ENCODE measurements at places on chromosomes 4 and X.

DNA sequence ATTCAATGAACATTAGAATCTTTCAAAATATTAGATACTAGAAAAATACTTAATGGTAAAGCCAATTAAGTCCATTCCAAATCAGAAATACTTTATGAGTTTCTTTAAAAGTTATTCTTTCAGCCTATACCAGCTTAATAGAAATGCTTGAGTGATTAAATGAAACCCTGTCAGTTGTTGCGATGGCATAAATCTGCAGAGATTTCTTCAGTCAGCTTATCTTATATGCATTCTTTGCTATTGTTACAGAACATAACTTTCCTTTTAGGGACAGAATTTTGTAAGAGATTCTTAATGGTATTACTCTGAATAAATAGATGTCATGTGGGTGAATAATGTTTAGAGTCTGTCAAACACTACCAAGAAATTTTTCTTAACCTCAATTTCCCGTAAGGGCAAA lies 325.0 kb upstream of the HAND2 start:
- no peak for DNase-seq

- DNase-seq, result no peak
These were observed 190.1 kb upstream of the ITM2A start for GRCh38 chrX:79557212-79557611.

DNA sequence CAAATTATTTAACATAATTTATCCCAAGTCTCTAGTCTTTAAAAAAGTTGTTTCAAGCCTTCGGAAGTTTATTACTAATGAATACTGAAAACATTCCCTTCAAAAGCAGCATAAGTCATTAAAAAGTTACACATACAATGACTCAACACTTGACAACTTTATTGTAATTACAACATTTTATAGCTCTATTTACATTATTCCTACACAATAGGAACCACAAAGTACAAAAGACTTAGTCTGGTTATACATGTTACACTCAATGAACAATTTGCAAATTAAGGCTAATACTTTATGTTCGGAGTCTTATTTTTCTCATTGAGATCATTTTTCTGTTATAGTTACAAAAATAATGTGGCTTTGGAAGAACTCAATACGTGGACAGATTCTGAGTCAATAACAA lies 114.4 kb upstream of the POF1B start:
- DNase-seq, result no peak

DNA sequence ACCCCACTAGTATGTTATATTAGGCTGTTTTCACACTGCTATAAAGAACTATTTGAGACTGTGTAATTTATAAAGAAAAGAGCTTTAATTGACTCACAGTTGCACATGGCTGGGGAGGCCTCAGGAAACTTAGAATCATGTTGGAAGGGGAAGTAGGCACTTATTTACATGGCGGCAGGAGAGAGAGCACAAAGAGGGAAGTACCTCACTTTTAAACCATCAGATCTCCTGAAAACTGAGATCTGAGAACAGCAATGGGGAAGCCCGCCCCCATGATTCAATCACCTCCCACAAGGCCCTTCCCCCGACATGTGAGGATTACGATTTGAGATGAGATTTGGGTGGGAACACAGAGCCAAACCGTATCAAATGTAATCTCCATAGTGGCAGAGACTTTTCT lies 45.4 kb upstream of the XK start:
- no peak for DNase-seq

DNA sequence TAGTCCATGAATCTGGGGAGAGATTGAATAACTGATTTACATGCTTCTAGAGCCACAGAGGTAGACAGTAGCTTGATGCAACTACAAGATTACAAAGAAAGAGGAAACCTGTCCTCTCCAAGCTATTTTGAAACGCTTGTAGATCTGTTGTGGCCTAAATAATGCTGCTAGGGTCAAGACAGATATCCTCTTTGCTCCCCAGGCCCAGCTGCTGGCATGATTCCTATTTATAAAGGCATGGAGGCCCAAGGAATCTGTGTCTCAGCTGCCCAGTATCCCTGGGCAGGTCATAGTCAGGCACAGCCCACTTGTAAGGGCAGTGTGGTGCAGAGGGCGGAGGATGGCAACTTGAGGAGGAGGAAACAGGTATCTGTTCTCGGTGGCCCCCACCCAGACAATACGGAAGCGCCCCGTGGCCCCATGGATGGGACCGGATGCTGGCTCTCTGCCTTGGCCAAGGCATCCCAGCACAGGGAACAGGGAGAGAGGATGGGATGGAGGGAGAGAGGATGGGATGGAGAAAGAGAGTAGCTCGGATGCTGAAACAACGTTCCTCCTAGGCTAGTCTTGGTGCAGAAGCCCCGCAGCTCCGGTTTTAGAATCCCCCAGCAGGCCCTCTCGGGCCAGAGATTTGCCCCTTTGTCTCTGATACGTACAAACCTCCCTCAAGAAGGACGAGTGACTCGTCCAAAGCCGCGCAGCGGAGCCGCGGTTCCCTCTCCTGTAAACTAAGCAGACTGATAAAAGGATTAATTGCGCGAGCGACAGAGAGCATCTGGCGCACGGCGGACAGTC lies 767 bp upstream of the SMIM20 start:
- DNase-seq, result peak; percentile 6

GRCh38 chrX:71420686-71421085 lies 54.5 kb downstream of the TAF1 start:
- DNase-seq, result no peak

GRCh38 chr4:151098979-151099228 lies 524 bp upstream of the RPS3A start:
- DNase-seq, result no peak

- no peak for DNase-seq
These were observed 164.7 kb downstream of the DCLK2 start for GRCh38 chr4:150242820-150243458.

DNA sequence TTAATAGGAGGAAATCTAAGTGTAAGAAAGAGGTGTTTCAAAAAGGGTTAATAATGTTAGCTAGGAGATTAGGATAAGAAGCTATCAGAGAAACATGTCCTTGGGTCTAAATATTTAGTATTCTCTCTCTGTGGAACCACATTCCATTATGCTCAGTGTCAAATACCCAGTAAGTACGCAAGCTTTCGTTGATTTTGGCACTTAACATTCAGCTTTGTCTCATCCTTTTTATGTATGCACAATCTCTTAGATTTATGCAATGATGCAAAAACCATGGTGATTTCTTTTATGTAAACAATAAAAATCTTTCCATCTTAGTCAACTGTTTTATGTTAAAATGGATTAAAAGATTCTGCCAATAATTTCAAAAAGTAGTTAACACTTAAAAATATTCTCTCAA lies 129.2 kb downstream of the KLHL13 start:
- DNase-seq, result no peak
